ENCODE measurements at places on chromosomes 7 and 10. TPM values are rescaled to one million over a fixed set of nuclear protein-coding genes. Genes with fewer than 3 reads are reported as not detected.

OPN4 gene
- not detected for total RNA-seq

STEAP4 gene
- 0.17 TPM for total RNA-seq

RASA4B gene
- 0.59 TPM for total RNA-seq

DGKI gene
- total RNA-seq: 1.2 TPM

NRCAM gene
- 3.0 TPM for total RNA-seq

CTAGE8 gene
- not detected for total RNA-seq

RHOBTB1 gene
- 15.6 TPM for total RNA-seq

SPDYE16 gene
- not detected for total RNA-seq

PNLIPRP3 gene
- not detected for total RNA-seq

METTL27 gene
- 2.9 TPM for total RNA-seq

EN2 gene
- not detected for total RNA-seq

TAS2R41 gene
- total RNA-seq: not detected

ANKRD61 gene
- total RNA-seq: not detected

GARIN1A gene
- total RNA-seq: 0.34 TPM

HOXA13 gene
- not detected for total RNA-seq

PON1 gene
- not detected for total RNA-seq

HABP2 gene
- total RNA-seq: not detected

TEX47 gene
- not detected for total RNA-seq

OR2A42 gene
- total RNA-seq: not detected

HOGA1 gene
- 1.0 TPM for total RNA-seq

COPG2 gene
- 23.9 TPM for total RNA-seq

BTBD16 gene
- not detected for total RNA-seq

ITIH5 gene
- total RNA-seq: 0.67 TPM

NODAL gene
- not detected for total RNA-seq

DDX50 gene
- total RNA-seq: 47.2 TPM

PTN gene
- 34.3 TPM for total RNA-seq

HOXA6 gene
- total RNA-seq: 3.9 TPM

FAM237B gene
- not detected for total RNA-seq
